Activated CD4-positive, CD25-positive, alpha-beta regulatory T cell treated with anti-CD3 and anti-CD28 coated beads, Interleukin-2, amount 50 U/mL, for 24 hours (primary cell): ENCODE measurements at places on chromosomes 7 and 10.

DNA sequence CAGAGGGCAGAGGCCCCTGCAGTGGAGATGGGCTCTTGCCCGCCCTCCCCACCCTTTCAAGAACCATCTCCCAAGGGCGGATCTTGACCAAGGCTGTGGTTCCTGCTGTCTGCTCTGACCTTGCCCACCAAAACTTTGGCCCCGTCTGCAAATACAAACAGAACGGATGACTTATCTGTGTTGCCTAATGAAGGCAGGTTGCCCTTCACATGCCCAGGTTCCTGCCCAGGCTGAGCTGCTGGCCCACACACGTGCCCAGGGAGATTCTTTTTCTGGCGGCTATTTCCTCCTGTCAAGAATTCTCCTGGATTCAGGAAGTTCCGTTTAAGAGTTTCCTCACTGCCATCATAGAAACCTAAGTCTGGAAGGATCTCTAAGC is 78.3 kb downstream of the PROSER2 start:
- ATAC-seq = no peak

- no peak for ATAC-seq
Observed at GRCh38 chr7:44153948-44154335, 12.8 kb upstream of the MYL7 start.

DNA sequence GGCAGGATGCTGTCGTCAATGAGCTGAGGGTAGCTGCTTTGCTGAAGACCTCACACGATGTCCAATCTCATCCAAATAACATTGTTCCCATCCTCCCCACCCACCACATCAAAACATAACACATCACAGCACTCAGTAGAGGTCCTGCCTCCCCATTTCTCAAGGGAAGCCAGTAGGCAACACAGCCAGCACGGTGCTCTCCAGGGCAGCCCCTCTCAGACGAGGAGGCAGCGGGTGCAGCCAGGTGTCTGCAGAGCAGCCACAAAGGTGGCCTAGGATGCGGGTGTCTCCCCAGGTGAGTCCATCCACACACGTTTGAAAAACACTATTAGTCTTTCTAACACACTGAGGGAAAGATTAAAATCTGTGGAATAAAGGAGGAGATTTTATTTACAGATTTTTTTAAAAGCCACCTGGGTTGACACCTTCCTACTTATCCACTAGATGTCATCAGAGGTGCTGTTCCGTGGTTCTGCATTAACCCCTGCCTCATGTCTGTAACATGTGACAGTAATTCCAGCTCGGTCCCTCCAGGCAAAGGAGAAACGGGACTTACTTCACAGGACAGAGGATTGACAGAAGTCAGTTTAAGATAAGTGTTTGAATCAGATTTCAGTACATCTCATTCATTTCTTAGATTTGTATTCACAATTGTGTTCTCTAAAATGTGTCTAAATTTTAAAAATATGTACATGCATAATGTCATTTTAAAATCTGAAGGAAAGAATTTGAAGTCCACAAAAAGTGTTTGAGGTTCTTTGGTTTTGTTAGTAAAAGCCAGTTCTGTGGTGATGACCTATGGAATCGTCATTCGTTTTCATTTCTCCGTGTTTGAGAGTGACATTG is 68.0 kb downstream of the LANCL2 start:
- ATAC-seq = peak; percentile 59

GRCh38 chr10:102959360-102959759 is 41.3 kb downstream of the CNNM2 start:
- ATAC-seq = no peak

- ATAC-seq = no peak
Observed at GRCh38 chr10:124689911-124690498, 54.2 kb downstream of the FAM53B start.

GRCh38 chr10:129760003-129760315 is 204.1 kb downstream of the EBF3 start:
- no peak for ATAC-seq

DNA sequence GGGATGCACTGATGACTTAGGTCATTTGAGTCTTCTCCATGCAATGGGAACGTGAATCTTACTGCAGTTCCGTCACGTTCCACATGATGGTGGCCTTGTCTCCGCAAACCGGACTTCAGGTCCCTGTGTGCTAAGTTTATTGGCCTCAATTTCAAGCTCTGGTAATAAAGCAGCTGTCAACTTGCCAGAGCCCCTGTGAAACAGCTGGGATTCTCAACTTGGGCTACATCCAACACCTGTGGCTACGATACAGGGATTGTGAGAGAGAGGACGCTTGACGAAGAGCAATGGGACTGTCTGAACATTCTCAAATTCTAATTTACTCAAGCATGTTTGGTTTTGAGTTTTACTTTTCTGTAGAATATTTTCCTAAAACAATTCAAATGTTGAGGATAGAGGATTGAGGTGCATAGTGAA is 174.2 kb downstream of the PTN start:
- ATAC-seq = no peak

DNA sequence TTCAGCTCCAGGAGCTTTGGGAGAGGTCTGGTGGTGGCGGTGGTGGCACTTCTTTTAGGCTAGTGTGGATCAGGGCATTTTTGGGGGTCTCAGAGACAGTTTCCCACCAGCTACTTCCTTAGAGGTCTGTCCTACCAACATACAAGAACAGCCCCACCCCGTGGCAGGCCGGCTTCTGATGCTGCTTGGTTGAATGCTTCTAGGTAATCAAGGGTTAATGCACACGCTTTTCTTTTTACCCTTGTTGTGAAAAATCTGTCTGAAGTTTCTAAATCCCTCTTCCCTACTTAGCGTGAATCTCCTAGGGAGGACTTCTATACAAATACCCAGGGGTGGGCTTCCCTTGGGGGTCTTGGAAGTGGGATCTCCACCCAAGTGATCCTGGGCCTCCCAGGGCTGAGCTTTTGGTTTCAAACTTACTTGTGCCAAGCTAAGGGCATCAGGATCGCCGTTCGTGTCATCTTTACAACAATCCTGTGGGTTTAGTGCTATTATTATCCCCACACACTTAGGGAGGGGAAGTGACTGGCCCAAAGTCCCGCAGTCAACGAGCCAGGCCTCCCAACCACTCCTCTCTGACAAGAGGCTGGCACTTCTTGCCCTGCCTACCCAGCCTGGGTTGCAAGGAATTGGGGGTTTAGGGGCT is 1.7 kb downstream of the SH2B2 start:
- no peak for ATAC-seq
